ENCODE measurements at places on chromosomes 2 and 18.
A peak's percentile ranks its signal among the peaks of the same experiment; 100 is the strongest.

DNA sequence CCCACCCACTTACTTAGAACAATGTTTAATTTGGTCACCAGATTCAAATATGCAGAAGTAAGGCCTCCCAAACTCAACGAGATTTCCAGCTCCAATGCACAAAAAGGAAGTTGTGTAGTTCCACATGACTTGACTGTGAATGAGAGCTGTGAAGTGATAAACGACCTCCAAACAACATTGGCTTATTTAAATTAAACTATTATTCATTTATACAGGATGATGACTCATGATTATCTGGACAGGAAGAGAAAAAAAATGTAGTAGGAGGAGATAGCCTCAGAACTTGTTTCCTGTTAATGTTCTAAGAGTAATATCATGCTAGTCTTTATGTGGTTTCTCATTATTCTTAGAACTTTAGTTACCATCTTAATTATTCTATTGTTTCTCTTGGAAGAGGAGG, 237.3 kb downstream of the C1D start:
- peak; percentile 49 for DNase-seq

DNA sequence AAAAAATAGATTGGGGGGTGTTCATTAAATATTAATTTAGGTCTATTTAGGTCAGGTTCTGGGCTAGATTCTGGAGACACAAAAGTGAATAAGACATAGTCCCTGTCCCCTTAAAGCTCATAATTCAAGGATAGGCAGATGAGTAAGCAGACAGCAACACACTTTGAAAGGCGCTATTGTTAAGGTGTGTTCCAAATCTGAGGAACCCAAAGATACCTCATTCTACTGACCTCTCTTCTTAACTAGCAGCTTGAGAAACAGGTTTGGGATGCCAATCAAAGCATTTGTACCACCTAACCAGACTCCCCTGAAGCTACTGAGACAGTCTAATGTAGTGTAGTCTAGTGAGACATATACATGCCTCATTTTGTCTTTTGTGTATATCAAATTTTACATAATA, 34.8 kb downstream of the SEMA4F start:
- DNase-seq = no peak

GRCh38 chr2:30253873-30254684, 22.7 kb downstream of the LBH start:
- DNase-seq = no peak

- no peak for DNase-seq
Measured at GRCh38 chr2:178947006-178947405, 102.9 kb downstream of the CCDC141 start.

DNA sequence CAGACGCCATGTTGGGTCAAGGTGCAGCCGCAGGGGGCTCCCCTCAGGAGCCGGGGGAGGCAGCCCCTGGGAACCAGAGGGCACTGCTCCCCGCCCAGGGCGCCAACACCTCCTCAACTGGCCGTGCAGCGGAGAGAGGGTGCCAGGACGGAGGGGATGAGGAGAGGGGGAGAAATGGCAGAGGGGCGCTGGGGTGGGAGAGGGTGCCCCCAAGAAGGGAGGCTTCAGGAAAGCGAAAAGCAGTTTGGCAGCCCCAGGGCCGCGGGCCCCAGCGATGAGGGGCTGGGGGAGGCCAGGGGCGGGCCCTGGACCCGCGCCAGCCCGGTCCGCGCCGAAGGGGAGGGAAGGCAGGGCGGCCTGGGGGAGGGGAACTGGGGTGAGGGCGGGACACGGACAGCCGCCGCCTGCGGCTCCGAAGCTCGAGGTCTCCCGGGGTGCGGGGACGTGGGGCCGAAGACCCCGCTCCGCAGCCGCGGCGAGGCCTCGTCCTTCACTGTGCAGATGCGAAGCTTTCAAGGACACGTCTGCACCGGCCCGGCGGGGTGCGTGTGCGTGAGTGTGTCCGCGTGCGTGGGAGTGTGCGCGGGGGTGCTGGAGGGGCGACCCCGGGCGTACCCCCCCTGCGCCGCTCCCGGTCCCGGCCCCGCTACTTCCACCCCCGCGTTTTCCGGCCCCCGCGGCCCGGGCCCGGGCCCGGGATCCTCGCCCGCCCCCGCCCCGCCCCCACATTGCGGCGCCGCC, 1.4 kb downstream of the DNMT3A start:
- DNase-seq = no peak

DNA sequence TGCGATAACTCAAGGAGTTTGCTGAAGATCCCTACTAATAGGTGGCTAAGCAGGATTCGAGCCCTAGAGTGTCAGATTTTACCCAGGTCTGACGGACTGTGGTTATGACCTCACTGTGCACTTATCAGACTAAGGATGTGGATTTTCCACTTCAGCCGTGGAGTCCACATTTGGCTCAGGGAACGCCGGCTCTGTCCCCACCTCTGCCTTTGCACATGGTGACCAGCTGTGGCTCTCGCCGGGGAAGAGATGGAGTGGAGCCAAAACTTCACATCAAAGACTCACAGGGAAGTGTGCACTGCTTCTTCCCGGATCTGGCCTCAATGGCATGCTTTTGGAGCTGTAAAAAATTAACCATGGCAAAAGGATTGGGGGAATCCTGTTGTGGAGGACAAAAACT, 249.3 kb upstream of the APCDD1 start:
- DNase-seq = peak; percentile 37

- DNase-seq = no peak
Measured at GRCh38 chr2:215409331-215410127, 26.3 kb downstream of the FN1 start.

- DNase-seq = no peak
Measured at GRCh38 chr2:164581050-164581449, 40.2 kb downstream of the GRB14 start.

GRCh38 chr18:28718696-28719095, 541.8 kb upstream of the CDH2 start:
- no peak for DNase-seq

DNA sequence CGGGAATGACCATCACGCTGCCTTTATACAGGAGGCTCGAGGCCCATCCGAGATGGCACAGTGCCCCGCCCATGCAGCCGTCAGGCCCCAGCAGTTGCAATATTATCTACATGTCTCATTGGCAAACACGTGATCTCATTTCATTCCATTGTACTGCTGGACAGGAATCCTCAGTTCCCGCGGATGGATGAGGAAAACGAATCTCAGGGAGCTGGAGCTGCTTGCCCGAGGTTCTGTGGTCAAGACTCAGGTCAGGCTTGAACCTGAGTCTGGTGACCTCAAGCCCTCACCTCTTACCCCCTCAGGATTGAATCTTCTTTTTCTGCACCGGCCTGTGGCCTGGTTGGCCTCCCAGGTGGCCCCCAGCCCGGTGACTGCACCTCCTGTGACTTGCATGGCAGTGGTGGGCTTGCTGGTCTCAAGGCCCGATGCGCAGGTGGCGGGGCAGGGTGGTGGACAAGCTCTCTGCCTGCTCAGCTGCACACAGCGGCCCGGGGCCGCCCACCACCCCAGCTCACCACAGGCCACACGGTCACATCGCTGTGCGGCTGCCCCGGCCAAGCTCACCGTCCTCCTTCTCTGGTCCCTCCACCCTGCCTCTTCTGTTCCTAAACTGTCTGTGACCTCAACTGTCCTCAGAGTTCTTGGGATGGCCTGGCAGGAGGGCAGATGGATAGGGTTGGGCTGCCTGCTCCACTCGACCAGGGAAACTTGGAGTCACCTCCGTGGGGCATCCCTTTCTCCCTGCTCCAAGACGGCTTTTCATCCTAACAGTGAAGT, 52.0 kb upstream of the HS6ST1 start:
- peak; percentile 32 for DNase-seq

GRCh38 chr2:54599914-54600313, 123.5 kb upstream of the EML6 start:
- DNase-seq = no peak

DNA sequence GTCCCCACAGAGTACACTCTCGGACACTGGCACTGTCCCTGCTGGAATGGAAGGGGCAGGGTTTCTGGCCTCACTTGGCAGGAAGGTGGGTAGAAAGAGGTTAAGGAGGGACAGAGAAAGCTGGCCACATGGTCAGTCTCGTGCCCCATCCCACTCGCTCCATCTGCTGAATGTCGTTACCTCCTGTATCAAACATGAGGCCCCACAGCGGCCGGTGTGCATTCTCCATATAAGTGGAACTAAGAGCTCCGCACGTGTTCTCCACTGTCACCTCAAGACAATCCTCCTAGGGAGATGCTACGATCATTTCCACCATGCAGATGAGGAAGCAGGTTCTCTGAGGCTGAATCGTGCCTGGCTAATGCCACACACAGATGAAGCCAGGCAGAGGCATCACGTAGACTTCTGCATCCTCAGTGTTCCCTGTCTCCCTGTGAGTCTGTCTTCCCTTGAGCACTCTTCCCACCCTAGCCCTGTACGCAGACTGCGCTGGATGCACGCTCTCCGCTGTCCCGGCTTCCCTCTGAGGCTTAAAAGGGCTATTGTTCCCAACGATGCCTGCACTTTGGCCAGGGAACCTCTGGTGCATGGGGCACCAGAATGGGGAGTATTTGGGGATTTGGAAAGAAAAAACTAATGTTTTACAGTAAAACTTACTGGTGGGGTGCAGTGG, 35.1 kb downstream of the MAL start:
- DNase-seq = no peak

GRCh38 chr18:73981796-73982195, 165.8 kb downstream of the FBXO15 start:
- no peak for DNase-seq

DNA sequence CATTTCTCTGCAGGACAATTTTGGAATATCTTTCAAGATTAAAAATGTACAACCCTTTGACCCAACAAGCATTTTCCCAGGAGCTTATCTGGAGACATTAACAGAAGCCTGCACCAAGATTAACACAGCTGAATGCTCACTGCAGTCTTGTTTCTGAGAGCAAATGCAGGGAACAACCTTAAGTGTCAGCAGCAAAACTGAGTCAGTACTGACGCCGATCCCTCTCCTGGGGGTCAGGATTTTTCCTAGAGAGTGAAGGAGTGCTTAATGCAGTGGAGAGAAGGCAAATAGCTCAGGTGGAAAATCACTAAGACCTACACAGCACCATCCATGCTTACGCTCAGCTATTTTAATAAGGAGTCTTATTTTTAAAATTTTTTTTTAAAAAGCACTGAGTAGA, 42.8 kb upstream of the SGPP2 start:
- no peak for DNase-seq

- DNase-seq = no peak
Measured at GRCh38 chr2:236627193-236627592, 57.6 kb downstream of the ACKR3 start.

DNA sequence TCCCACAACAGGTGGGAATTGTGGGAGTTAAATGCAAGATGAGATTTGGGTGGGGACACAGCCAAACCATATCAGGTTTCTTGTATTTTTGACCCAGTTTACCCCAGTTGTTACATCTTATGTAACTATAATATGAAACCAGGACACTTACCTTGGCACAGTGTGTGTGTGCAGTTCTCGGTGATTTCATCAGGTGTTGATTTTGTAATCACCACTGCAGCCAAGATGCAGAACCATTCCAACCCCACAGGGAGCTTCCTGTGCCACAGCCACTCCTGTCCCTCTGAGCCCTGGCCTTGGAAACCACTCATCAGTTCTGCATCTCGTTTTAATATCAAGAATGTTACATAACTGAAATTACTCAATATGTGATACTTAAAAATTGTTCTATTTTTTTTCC, 31.8 kb downstream of the ATP9B start:
- DNase-seq = no peak

All from fibroblast of skin of right quadriceps (primary cell).